Renal cortex interstitium (tissue), 15 donors: ENCODE measurements at places on chromosomes 6 and 20. TPM values are rescaled to one million over a fixed set of nuclear protein-coding genes. Genes with fewer than 3 reads are reported as not detected.

DNA sequence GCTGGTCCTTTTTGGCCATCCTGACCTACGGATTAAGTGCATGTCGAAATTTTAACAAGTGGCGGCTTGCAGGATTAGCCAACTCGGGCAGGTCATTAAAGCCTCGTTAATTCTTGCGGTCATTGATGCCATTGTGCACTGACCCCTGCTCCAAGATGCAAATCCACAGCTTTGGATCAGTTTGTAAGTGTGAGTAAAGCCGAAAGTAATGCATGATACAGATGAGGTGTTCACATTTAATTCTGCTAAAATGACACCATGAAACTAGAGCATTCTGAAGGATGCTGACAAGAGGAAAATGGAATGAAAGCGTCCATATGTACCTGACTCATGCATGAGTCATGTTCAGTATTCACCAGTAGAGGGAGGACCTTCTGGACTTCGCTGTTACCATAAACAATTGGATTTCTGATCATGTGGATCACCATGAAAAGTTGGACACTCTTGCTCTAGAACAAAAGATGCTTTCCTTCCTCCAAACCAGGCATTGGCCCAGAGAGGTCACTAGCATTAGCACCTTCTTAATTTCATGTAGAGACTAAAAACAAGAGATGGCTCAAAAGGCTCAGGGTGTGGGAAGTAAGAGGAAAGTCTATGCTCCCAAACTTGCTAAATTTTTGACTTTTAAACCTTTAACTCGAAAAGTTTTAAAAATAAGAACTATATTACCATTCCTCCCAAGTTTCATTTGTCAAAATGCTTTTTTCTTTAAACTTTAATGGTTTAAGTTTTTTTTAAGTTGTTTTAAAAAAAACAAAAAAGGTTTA, 48.0 kb downstream of the MUC22 start:
- no peak for DNase-seq

- DNase-seq, result no peak
These were observed 22.7 kb upstream of the MCM3 start for GRCh38 chr6:52306972-52307870.

- no peak for DNase-seq
These were observed 206.5 kb downstream of the SAMD5 start for GRCh38 chr6:147715035-147715434.

DNA sequence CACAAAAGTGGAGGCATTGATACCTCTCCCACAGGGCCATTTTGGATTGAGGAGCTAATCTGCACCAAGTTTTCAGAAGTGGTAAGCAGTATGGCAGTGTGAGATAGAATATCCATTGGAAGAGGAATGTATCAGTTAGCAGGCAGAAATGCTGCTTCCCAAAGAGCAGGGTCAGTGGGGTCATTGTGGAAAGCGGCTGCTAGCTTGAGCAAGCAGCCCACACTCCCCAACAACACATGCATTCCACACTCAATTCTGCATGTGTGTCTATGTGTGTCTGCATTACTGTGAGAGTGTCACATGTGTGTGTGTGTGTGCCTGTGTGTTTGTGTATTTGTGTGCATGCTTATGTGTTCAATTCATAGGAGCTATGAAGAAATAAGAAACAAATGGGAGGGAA, 190.9 kb upstream of the FOXA2 start:
- DNase-seq, result no peak

- no peak for DNase-seq
These were observed 89.8 kb downstream of the MDN1 start for GRCh38 chr6:89729818-89730217.

- no peak for DNase-seq
These were observed 97.5 kb downstream of the CDH26 start for GRCh38 chr20:60055740-60056139.

- DNase-seq, result no peak
These were observed 37.8 kb downstream of the TENT5A start for GRCh38 chr6:81714684-81715083.

GRCh38 chr6:144753023-144753705, 468.0 kb downstream of the UTRN start:
- no peak for DNase-seq

- DNase-seq, result no peak
These were observed 99.8 kb downstream of the HIVEP2 start for GRCh38 chr6:142845143-142845571.

GRCh38 chr6:142235272-142235671, 66.5 kb upstream of the ADGRG6 start:
- no peak for DNase-seq

The WFDC12 gene
- polyA plus RNA-seq, result not detected

The KCNB1 gene
- polyA plus RNA-seq, result 0.74 TPM

The CLPSL2 gene
- 0.53 TPM for polyA plus RNA-seq
